OCI-M1 (cell line): ENCODE measurements at places on chromosomes 4 and X.

DNA sequence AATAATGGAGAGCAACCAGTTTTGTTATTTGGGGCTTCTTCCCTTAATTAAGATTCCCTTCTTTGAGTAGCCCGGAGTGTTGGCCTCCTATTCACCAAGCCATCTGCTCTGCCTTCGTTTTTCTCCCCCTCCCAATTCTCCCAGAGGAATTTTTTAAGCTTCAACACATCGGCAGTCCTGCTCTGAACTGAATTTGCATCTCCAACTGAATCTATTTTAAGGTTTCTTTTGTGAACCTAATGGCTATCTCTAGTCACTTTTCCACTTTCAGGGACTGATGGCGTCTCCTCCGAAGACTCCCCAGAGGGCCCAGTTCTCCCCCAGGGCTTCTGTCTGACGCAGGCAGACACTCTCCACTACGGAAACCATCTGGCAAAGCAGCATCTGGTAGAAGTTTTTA, 280.2 kb downstream of the ADGRA3 start:
- no peak for DNase-seq

GRCh38 chr4:155307731-155308277, 69.0 kb downstream of the MAP9 start:
- no peak for DNase-seq

GRCh38 chr4:56410247-56411062, 23.2 kb upstream of the AASDH start:
- peak; percentile 86 for DNase-seq

GRCh38 chr4:81589262-81589661, 117.6 kb upstream of the RASGEF1B start:
- no peak for DNase-seq

DNA sequence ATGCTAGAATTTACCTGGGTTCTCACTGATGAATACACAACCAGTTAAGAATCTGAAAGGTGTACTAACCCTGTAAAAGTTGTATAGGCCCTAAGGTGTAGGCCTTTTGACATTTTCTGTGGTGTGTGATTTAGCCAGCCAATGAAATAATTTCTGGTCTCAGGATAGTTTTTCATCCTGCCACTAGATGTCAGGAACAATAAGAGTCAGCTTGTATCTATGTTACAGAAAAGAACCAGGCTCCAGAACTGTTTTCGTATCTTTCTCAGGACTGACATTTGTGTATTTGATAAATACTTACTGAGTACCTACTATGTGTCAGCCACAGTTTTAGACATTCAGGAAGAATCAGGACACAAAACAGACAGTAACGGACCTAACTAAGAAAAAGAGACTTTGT, 673.6 kb upstream of the TENM3 start:
- DNase-seq = peak; percentile 63

DNA sequence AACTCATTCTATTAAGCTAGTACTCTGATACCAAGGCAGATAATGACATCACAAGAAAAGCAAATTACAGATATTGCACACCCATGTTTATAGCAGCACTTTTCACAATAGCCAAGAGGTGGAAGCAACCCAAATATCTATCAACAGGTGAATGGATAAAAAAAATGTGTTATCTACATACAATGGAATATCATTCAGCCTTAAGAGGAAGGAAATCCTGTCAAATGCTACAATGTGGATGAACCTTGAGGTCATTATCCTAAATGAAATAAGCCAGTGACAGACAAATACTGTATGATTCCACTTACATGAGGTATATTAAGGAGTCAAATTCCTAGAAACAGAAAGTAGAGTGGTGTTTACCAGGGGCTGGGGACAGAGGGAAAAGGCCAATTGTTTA, 14.3 kb downstream of the FABP2 start:
- no peak for DNase-seq

DNA sequence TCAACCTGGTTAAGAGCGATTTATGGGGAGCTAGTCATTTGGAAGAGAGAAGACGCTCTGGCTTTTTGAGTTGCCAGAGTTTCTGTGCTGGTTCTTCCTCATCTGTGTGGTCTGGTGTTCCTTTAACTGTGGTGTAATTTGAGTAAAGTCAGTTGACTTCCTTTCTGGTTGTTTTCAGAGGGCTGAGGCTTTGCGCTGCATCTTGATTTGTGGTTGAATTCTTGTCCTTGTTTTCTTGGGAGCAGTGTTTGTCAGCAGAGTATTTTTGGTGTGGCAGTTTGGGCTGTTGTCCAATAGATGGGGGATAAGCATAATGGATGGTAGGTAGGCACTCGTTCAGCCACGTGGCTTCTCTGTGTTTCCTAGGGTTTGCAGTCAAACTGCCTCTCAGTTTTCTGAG, 2143.2 kb upstream of the TENM3 start:
- peak; percentile 86 for DNase-seq

GRCh38 chr4:6763330-6763851, 19.1 kb upstream of the KIAA0232 start:
- DNase-seq = peak; percentile 26

GRCh38 chr4:17636341-17636695, 21.9 kb downstream of the MED28 start:
- DNase-seq = no peak

- DNase-seq = no peak
Measured at GRCh38 chrX:56798339-56798711, 69.3 kb downstream of the NBDY start.

DNA sequence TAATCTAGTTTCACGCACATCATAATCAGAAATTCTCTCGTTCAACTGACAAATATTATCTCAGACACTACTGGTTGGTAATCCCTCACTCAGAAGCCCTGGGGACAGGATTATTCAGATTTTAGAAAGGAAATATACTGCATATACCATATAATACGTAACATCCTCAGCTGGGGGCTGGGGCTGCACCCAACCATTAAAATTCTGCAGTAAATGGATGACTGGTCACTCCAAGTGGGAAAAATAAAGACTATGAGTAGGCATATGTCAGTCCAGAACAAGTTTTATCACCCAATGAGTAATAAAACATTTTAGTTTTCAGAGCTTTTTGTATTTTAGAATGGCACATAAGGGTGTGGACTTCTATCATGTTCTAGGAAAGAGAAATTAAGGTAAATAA, 121.7 kb upstream of the MAP3K15 start:
- no peak for DNase-seq

GRCh38 chr4:4585012-4585670, 43.3 kb upstream of the STX18 start:
- DNase-seq = no peak

- no peak for DNase-seq
Measured at GRCh38 chr4:54781756-54782155, 124.0 kb downstream of the KIT start.

DNA sequence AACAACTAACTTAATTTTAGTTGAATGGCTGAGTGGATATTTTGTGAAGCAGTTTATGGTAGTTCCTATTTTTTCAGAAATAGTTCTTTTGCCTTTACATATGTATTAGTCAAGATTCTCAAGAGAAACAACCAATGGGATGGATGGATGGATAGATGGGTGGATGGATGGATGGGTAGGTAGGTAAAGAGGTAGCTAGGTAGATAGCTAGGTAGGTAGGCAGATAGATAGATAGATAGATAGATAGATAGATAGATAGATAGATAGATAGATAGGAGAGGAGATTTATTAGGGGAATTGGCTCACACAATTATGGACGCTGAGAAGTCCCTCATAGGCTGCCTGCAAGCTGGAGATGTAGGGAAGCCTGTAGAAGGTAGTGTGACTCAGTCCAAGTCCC, 74.0 kb upstream of the NUDT6 start:
- DNase-seq = no peak

- no peak for DNase-seq
Measured at GRCh38 chr4:102143433-102143832, 201.8 kb downstream of the SLC39A8 start.

DNA sequence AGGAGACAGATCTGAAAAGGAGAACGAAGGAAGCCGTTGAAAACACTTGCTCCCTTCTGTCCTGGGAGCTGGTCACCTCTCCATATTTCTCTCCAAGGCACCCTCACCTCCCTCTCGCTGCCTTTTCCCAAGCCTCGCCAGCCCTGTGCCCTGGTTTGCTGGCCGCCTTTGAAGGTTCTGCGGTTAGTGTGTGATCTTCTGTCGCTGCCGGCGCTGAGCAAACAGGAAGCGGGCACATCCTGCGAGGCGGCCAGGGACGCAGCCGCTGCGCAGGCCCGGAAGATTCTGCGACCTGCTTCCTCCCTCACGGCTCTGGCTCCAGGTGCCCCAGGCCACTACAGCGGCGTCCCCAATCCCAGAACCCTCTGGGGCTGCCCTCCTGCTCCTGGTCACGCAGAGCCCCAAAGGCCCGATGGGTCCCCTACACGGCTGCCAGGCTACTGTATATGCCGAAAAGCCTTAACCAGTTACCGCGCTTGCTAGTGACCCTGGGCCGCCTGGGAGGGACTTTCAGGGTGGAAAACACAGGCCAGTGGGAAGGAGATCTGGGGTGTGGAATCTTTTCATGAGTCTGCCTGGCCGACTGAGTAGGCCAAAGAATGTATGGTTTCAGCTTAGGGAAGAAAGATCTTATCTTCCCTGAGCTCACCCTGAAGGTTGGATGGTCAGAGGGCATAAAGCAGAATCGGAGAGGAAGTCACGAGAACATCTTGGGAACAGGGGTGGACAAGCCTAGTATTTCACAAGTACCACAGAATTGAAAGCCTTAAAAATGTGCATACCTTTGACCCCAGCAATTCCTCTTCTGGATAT, 2.3 kb upstream of the SASH3 start:
- DNase-seq = no peak

DNA sequence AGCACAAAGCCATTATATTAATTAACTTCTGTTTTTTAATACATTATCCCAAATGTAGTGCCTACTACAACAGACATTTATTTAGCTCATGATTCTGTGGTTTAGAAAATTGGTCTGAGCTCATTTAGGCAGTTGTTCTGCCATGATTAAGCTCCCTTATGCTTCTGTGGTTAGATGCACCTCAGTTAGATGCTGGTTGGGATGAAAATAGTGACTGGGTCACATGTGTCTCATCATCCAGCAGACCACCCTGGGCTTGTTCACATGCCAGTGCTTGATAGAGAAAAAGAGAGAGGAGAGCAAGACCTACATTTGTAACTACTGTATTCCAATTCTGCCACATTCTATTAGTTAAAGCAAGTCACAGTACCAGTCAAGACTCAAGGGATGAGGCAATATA, 376.4 kb upstream of the GNPDA2 start:
- no peak for DNase-seq

GRCh38 chr4:88743696-88744095, 46.1 kb upstream of the NAP1L5 start:
- no peak for DNase-seq
